ENCODE measurements at places on chromosomes 6 and 20.
A peak's percentile ranks its signal among the peaks of the same experiment; 100 is the strongest.

GRCh38 chr6:125175466-125176048 lies 22.0 kb downstream of the TPD52L1 start:
- DNase-seq: no peak

DNA sequence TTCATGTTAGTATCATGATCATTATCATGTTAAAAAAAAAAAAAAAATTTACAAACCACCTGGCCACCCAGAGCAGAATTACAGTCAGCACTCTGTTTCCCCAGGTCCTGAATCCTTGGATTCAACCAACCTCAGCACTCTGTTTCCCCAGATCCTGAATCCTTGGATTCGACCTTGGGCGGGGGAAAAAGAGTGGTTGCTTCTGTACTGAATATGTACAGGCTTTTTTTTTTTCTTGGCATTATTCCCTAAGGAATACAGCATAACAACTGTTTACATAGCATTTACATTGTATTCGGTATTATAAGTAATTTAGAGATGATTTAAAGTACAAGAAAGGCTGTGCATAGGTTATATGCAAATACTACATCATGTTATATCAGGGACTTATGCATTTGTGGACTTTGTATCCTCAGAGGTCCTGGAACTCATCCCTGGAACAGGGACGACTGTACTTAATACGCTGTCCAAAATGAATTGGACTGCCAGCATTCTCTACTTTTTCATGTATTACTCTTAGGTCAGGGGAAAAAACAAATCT lies 31.2 kb downstream of the GCNT2 start:
- DNase-seq: no peak

DNA sequence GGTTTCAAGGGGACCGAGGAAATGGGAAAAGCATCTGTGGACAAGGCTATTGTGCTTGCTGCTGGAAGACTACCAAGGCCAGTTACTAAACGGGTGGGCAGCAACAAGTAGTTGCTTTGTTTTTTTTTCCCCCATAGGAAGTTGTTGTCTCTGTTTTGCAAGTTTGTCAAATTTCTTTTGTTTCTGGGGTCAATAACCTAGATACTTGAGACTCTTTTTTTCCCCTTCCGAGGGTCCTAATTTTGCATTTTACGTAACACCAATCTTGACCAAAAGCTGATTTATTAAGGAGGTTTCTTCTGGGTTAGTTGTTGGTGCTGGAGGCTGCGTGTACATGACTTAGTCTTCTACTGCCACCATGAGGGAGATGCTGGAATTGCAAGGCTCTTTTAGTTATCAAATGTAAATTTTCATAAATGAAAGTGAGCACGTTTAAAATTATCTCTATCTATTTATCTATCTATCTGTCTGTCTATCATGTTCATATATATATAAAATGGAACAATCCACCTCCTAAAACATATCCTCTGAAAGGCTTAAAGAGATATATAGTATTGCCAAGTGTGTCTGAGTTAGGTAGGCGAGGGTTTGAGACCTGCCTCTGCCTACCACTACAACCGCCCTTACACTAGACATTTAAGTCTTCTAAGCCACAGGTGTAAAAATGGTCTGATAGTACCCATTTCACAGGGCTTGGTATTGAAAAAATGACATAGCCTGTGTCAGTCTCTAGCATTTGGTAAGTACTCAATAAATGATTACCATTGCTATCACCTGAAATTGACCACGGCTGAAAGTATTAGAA lies 60.2 kb downstream of the GCLC start:
- DNase-seq: peak; percentile 15

DNA sequence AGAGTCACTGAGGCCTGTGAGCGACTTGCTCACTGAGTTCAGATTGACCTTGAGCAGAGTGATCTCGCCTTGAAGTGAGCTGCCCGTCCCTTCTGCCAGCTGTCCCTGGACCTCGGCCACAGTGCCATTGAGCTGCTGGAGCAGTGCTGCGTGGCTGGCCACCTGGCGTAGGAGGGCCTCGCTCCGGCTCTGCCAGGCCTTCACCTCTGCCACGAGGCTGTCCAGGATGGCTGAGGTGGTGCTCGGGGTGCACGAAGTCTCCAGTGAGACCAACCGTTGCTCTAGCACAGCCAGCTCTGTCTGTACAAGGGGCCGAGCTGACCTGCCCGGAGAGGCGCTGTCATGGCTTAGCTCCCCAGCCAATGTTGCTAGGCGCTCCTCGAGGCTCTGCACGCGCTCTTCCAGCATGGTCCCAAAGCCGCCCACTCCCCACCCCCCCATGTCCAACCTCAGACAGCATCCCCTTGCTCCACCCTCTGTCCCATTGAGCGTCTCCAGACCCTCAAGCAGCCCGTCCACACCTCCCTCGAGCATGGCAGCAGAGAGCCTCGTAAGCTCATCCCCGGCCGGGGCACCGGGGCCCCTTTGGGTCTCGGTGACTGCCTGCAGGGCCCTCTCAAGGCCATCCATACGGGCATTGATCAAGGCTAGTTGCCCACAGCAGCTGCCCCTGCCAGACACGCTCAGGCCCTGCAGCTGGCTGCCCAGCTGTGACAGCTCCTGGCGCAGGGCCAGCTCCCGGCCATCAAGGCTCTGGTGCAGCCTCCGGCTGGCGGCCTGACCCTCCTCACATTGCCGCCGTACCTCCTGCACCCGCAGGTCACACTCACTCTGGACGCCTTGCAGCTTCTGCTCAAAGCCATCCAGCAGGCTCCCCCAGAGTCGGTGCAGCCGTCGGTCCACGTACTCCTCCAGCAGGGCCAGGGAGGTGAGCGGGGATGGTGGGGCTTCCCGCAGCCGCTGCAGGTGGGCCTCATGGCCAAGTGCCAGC lies 4.6 kb downstream of the EMILIN3 start:
- no peak for DNase-seq

DNA sequence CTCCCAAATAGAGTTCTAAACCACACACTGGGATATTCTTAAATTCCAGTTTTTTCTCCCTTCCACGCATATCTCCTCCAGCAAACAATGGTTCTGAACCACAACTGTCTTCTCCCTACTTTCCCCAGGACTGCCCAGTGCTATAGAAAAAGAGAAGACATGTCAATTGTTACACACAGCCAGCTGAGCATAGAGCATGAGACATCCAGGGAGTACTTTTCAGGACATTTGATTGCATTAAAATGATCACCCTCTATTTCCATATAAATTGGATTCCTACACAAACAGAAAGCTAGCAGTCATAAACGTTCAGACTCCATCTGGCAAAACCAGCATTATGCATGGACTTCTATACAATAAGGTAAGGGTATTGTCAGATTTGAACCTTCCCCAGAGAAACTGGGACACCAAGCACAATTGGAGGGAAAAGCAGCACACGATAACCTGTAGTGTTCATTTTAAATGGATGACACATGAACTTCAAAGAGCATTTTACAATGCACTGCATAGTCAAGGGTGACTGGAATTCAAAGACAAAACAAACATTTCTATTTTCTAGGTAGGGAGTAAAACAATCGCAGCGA lies 93.1 kb upstream of the HEY2 start:
- DNase-seq: peak; percentile 26

Data from NCI-H1417 treated with DMSO at 0.1 percent for 48 hours (cell line).